Stimulated activated CD4-positive, alpha-beta T cell treated with anti-CD3 and anti-CD28 coated beads, TNF-alpha, amount 100 ng/mL, for 4 hours (primary cell): ENCODE measurements at places on chromosomes 4 and X.

DNA sequence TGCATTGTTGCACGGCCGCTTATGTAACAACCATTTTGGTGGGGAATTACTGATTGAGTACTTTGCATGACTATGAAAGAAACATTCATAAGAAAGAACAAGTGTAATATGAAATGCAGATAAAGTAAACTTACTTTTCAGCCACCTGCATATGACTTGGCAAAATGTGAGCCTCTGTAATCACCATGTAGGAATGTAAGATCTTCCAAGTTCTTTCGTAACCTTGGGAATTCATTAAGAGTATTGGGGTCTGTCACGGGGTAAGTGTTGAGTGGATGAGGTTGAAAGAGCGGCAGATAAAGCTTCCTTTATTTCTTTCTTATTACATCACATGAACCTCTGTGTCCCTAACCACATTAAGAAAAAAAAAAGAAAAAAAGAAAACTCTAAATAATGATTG, 348.5 kb upstream of the NR3C2 start:
- no peak for DNase-seq

GRCh38 chr4:112109360-112110058, 35.7 kb upstream of the FAM241A start:
- no peak for DNase-seq

- no peak for DNase-seq
Observed at GRCh38 chr4:18935659-18936345, 914.2 kb upstream of the LCORL start.

GRCh38 chrX:138775517-138775916, 64.0 kb upstream of the FGF13 start:
- no peak for DNase-seq

GRCh38 chrX:28178206-28178605, 197.0 kb upstream of the DCAF8L1 start:
- no peak for DNase-seq

DNA sequence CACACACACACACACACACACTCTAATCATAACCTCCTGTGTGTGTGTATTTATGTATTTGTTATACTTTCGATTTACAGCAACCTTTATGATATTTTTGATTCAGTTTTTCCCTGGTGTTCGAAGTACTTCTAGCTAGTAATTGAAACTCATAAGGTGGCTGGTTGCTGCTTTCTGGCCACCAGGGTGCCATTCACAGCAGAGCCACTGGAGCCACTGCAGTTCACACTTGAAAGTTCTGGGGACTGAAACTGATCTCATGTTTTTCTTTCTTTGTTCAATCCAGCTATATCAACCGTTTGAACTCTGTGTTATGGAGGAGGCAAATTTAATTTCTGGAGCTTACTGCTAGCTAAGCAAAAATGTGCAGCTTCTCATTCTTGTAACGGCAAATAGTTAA, 419.4 kb downstream of the ADGRL3 start:
- DNase-seq, result no peak

- DNase-seq, result no peak
Observed at GRCh38 chr4:36794716-36795115, 449.8 kb upstream of the NWD2 start.

DNA sequence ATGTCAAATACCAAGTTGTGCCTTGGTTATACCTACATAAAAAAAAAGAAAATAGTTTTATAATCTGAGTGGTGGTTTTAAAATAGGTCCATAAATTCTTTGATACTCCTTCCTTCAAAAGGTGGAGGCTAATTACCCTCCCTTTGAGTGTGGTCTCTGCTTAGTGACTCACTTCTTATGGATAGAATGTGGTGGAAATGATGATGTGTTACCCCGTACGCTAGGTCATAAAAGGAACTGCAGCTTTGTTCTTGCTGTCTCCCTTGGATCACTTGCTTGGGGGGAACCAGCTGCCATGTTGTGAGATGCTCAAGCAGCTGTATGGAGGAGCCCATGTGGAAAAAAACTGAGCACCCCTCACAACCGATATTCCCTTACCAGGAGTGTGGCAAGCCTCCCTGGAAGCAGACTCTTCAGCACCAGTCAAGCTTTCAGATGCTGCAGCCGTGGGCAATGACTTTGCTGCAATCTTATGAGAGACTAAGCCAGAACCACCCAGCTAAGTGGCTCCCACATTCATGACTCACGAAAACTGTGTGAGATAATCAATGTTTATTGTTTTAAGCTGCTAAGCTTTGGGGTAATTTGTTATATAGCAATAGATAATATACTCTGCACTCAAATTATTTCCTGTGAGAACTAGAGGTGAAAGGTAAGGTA, 195.0 kb upstream of the GATB start:
- DNase-seq, result no peak

GRCh38 chrX:152170621-152171020, 32.2 kb upstream of the MAGEA10 start:
- DNase-seq, result no peak

DNA sequence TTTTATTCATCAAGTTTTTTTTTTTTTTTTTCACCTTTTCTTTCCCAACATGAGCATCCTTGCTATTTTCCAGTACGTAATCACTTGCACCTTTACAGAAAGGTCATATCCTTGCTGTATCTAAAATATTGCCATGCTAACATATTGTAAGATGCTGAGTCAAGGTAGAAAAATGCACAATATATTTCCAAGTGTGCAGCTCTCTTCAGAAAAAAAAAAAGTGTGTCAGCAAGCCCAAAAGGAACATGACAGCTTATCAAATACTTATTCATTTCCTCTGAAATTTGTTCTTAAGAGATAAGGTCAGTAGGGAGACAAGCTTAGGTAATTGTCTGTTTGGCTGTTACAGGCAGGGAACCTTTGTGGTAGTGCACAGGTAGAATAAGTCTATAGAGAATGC, 27.0 kb downstream of the SH2D1A start:
- DNase-seq, result no peak
